NT2/D1 (cell line): ENCODE measurements at places on chromosomes 2 and 18.

DNA sequence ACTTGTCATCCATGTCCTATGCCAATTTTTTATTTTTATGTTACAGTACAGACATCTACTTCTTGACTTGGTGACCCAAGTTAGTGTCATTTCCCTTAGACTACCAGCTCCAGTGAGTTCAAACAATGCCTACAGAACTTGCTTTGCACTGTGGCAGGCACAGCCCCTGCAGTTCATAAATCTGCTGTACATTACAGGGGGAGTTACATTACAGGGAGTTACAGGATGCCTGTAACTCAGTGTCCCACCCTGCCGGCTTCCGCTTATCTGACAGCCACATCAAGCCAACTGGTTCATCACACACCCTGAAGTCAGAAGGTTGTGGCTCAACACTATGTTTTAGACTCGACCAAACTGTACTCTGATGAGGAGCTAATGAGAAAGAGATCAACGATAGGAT, 7.8 kb upstream of the NPAS2 start:
- DNase-seq = no peak

- DNase-seq = no peak
Measured at GRCh38 chr2:79432731-79433146, 80.1 kb upstream of the CTNNA2 start.

- DNase-seq = no peak
Measured at GRCh38 chr2:29042561-29043075, 31.7 kb downstream of the PCARE start.

- no peak for DNase-seq
Measured at GRCh38 chr2:136132825-136133155, 14.8 kb upstream of the CXCR4 start.

DNA sequence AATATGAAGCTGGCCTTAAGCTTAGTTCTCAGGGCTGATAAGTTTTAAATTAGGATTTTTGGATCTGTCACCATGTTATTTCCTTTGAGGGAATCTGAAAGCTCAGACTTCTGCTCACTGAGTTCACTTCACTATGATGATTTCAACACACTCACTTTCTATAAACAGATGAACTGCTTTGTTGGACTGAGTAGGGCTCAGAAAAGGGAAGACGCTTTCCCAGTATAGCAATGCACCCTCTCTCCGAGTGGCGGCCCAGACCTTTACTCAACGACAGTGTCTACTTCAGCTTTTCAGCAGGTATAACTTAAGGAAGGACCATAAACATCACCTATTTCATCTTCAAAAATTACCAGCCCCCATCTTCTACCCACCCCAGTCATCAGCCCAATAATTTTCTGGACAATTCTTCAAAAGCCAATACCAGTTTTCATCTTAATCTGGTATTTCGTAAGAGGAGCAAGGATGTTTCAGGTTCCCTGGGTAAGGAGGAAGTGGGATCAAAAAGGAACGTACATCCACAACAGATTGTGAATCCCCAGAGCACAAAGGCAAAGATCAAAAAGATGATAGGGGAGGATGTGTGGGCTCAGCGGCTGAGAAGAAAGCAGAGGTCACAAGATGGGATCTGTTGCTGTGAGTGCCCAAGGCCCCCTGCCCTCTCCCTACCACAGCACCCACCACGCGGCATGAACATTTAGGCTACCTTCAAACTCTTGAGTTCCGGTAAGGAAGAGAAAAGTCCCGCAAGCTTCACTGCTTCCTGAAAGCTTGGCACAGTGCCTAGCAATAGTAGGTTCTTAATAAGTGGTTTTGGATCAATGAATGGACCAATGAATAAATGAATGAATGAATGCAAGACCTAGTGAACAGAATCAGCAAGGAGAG, 41.9 kb downstream of the LPIN2 start:
- DNase-seq = no peak

DNA sequence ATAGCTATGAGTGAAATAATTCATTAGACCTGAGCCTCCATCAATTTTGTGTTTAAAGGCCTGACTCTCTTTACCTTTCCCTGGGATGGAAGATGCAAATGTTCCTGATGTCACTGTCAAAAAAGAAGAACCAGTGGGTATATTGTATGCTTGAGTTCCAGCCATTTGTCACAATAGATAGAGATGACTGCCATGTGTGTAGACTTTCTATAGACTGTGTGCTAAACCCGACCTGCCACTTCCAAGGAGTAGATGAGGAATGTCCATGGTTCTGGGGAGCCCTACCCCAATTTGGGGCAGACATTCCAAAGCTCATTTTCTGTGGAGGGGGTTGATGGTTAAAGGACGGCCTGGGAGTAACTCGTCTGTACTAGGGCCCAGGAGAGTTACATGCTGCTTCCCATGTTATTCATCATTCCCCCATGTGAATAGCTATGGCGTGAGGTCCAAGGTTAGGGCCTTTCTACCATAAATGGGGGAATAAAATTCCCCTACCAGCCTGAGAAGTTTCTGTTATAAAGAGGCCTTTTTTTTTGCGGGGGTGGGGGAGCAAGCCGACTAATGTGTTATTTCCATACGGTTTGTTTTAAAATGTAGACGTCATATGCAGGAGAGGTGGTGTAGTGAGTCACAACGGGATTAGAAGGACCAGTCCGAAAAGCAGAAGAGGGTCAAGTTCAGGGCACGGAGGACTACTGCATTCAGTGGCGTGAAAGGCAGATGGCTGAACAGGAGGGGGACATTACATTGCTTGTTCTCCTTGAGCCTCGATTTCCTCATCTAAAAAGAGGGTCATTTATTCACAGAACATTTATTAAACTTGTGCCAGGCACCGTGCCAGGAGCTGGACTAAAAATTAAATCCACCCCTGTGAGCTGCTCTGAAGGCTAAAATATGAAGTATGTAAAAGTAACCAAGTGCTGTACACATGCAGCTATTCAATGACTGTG, 24.0 kb downstream of the IL1B start:
- DNase-seq = no peak

- no peak for DNase-seq
Measured at GRCh38 chr2:220663065-220663464, 909.0 kb downstream of the EPHA4 start.

DNA sequence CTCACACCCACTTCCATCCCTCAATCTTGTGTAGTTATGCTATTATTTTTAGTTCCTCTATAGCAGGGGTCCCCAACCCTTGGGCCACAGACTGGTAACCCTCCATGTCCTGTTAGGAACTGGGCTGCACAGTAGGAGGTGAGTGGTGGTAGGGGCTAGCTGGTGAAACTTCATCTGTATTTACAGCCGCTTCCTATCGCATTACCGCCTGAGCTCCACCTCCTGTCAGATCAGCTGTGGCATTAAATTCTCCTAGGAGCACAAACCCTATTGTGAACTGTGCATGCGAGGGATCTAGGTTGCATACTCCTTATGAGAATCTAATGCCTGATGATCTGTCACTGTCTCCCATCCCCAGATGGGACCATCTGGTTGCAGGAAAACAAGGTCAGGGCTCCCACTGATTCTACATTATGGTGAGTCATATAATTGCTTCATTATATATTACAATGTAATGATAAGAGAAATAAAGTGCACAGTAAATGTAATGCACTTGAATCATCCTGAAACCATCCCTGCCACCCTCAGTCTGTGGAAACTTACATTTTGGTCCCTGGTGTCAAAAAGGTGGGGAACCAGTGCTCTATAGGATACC, 1.6 kb upstream of the RAB11FIP5 start:
- no peak for DNase-seq

GRCh38 chr2:105789745-105790460, 45.2 kb downstream of the NCK2 start:
- no peak for DNase-seq

GRCh38 chr2:66843847-66844246, 408.9 kb downstream of the MEIS1 start:
- DNase-seq = no peak

DNA sequence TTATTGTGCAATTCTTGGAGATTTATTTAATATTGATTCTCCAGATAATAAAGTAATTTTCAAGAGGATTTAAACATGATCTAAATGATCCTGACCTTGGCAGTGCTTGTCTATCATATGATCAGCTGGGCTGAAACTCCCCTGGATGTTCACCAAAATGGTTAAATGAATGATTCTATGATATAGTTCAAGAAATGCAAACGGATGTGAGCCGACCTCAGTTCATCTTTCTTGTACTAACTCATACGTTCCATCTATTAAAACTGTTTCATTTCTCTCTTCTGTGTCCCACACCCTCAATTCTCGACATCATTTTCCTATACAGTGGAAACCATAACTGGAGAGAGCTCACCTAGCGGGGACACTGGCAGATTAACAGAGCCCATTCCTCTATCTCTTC, 281.7 kb upstream of the CCDC68 start:
- no peak for DNase-seq

- DNase-seq = no peak
Measured at GRCh38 chr2:19933351-19933981, 31.7 kb upstream of the TTC32 start.

DNA sequence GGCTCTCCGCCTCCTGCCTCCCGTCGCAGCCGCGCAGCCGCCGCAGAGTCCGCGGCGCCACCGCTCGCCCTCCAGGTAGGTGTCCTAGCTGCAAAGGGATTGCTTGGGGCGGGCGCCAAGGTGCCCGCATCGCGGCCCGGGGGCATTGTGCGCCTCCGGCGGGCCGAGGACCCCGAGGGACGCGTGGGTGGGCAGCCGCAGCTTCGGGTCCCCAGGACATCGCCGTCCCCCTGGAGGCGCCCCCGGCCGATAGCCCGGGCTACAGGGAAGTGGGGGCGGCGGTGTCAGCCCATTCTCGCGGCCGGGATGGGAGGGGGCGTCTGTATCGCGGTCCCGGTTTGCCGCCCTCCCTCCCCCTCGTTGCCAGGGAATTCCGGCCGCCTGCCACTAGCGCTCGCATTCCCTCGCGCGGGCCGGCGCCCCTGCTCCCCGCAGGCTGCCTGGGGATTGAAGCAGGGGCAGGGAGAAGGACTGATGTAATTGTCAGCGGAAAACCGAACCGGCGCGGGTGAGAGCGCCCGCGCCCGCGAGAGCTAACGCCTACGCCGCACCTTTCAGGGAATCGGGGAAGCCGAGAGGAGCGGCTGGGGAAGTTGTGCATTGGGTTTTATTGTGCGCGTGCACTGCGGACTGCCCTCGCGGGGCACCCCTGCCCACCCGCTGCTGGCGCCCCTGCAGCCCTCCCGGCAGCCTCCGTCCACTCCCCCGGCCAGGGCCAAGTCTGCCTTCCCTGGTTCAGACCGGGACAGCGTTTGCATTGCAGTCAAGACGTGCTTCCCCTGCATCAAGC, 483 bp downstream of the OSBPL6 start:
- no peak for DNase-seq

- DNase-seq = no peak
Measured at GRCh38 chr2:199556527-199557285, 99.0 kb upstream of the SATB2 start.

DNA sequence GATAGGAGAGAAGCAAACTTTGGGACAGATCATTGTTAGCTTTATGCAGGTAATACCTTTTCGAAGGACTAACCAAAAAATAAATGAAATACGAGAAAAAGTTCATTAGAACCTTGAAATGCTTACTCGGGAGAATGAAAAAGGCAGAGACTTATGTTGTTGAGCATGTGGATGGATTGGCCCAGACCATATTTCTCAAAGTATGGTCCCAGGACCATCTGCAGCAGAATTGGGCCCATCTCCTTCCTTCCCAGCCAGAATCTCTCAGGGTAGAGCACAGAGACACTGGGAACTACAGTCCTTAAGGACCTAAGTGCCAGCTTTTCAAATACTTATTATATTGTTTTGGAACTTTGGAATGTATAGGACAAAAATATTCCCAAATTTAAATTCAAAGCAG, 50.8 kb downstream of the KCTD18 start:
- DNase-seq = no peak

- no peak for DNase-seq
Measured at GRCh38 chr2:131754929-131755720, 227.4 kb downstream of the CCDC74A start.

- no peak for DNase-seq
Measured at GRCh38 chr2:212156088-212156487, 382.5 kb downstream of the ERBB4 start.

GRCh38 chr2:241540401-241540770, 18.2 kb upstream of the BOK start:
- DNase-seq = no peak

DNA sequence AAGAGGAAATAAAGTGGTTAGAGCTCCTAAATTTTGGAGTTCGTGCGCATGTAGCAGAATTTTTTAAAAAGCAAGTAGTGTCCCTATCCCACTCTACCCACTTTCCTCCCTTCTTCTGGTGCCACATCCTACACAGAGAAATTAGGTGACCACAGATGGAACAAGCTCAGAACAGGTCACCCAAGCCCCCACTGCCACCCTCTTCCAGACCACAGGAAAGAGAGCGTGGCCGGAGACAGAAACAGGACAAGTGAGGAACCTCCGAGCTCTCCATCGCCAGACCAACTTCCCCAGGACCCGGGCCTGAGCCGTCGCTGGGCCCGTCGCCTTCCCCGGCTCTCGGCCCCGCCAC, 433 bp downstream of the NPC1 start:
- no peak for DNase-seq

DNA sequence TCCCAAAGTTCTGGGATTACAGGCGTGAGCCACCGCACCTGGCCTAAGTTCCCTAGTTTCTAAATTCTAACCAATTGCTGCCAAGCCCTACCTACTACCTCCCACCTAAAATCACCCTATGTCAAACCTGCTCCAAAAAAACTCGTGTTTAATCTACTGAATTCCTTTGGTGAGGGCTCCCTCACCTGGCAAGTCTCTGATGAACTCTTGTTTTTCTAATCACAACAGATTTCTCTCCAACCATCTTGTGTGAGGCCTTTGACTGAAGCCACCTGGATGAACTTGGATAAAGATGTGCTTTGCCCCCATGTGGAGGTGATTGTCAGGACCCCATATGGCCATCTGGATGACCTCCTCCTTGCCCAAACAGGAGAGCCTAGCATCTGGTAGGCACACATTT, 17.4 kb upstream of the SLC35G4 start:
- no peak for DNase-seq

DNA sequence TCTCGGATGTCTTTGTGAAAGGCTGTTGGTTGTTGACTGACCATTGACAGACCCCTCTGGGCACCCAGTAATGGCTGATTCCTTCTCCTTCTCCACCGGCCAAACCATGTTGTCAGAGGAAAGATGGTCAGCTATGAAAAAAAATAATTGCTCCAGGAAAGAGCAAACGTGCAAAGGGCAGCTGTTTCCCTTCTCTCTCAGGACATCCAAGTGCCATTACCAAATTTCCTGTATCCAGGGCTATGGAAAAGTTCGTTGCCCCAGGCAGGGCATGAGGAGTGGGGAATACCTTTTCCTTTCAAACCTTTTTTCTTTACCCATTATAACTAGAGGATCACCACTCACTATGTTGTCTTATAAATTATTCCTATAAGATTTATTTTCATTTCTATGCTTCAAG, 321.5 kb upstream of the HNRNPA3 start:
- DNase-seq = no peak

DNA sequence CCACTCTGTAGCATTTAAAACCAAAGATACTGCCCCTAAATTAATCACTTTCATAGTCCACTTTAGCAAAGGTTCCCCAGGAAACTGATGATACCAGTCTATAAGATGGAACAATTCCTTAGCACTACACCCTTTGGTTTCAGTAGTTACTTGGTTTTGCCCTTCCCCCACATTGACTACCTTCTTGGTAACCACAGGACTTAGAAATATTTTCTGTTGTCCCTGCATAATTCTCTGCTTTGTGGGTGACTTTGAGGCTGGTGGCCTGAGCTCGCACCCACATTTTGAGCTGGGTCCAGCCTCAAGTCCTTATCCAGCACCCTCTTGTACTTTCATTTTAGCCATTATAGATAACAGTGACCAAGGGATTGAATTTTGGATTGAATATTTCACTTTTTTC, 23.1 kb downstream of the ELP2 start:
- DNase-seq = no peak
